Kasumi-1 (cell line): ENCODE measurements at places on chromosomes 4 and X.
A peak's percentile ranks its signal among the peaks of the same experiment; 100 is the strongest.

GRCh38 chr4:24002330-24002966 is 112.6 kb upstream of the PPARGC1A start:
- DNase-seq = no peak

DNA sequence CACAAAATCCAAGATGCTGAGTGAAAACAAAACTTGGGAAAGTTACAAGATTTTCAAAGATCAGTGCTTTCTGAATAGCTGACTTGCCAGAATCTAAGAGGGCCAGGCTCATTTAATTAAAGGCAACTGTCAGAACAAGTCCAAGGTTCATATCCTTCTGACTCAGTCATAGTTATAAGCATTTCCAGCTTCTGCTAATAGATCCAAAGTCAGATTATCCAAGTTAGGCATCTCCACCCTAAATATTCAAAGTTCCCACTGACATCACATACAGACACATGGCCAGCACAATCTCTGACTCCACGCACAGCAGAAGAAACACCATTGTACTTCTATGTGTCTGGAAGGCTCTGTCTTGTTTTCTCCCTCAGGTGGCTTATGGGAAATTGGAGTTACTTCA is 41.8 kb downstream of the GASK1B start:
- DNase-seq = no peak

DNA sequence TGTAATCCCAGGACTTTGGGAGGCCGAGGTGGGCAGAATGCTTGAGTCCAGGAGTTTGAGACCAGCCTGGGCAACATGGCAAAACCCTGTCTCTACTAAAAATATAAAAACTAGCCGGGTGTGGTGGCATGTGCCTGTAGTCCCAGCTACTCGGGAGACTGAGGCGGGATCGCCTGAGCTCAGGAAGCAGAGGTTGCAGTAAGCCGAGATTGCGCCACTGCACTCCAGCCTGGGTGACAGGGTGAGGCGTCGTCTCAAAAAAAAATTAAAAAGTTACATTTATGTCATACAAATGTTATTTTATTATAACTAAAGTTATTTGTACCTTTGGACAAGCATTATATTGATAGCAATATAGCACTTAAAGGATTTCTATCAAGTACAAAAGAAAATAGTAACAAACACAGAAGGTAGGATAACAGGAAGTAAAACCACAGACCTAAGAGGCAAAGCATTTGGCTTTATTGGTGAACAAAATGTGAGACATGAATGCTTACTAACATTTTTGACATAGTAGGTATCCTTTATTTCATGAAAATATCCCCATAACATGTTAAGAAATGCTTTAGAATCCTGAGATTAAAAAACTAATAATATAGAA is 51.5 kb downstream of the TMEM165 start:
- no peak for DNase-seq

- DNase-seq = no peak
Observed at GRCh38 chrX:153624196-153625091, 22.6 kb upstream of the DUSP9 start.

- no peak for DNase-seq
Observed at GRCh38 chr4:157358439-157358838, 137.9 kb downstream of the GRIA2 start.

DNA sequence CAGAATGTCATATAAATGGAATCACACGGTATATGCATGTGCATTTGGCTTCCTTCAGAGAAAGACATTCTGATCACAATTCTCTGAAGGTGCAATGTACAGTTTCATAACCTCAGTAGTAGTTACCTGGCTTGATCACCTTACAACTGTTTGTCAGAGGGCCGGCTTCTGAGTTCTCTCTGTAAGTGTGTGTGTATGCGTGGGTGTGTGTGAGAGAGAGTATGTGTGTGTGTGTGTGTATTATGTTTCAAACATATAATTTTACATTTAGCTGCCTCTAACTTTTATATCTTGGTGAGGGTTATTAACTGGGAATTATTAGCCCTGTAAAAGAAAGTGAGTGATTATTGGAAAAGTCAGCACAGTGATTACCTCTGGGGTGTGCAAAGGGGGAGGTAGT is 8.0 kb upstream of the LOC101059915 start:
- no peak for DNase-seq

DNA sequence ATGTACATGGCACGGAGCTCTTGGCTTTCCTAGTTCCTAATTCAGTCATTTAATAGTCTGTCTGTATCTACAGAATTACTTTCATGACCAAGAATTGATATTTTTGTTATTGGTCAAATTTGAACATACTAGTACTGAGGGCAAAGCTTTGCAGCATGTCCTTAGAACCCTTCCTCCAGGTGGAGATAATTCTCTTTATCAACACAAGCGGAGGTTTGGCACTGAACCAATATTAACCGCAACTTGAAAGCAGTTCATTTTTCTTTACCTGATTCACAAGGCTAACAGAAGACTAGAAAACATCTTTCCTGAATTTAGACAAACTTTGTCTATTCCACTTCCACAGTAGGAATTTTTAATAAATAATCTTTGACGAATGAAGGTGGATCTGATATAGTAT is 73.8 kb downstream of the TACR3 start:
- DNase-seq = no peak

DNA sequence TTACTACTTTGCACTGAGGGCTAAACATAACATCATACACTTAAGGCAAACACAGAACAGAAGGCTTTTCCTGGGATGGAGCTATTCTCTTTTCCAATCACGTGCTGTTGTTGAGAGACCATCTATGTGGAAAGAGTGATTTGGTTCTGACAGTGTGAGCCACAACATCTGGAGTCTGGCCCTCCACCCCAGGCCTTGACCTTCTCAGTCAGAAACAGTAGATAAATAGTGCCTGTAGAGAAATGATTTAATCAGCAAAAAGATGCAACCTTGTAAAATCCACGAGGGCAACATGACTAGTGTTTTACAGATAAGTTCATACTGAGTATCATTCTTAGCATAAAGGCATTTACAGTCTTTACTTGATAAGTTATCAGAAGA is 10.8 kb upstream of the SFRP2 start:
- no peak for DNase-seq

GRCh38 chr4:134490863-134491262 is 289.3 kb upstream of the PABPC4L start:
- no peak for DNase-seq

DNA sequence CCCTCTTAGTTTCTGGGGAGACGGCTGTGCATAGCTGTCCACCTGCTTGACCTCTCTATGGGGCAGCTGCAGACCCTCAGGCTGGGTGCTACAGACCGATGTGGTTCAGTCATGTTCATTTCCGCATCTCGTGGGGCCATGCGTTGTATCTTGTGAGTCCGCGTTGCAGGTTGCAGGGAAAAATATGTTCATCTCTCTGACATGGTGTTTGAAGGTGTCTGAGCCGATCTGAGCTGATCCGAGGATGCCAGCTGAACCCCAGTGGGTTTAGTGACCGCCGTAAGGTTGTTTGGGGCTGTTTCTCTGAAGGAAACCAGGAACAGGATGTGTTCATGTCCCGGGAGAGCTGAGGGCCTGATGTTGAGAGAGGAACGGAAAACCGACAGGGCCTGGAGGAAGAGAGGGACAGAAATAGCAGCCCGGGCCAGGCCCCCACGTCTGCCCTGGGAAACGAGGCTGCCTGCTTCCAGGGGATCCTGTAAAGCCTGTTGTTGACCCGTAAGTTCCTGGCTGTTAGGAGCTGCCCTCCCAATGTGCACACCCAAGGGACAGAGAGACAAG is 9.8 kb upstream of the P2RY8 start:
- DNase-seq = peak; percentile 76

DNA sequence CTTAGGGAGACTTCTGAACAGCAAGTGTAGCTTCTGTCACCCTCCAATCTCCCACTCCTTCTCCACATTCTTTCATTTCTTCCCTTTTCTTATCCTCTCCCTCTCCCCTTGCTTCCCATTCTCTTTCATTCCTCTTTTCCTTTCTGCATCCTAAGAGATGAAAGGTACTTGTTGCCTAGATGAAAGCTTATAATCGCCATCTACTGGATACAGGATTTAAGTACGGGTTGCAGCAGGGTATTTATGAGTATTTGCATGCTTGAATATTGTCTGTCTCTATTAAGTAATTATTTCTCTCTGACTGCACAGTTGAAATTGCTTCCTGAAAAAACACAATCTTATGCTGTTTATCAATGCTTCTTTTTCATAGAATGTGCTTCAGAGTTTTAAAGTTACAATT is 174.0 kb upstream of the TENT5D start:
- peak; percentile 14 for DNase-seq

DNA sequence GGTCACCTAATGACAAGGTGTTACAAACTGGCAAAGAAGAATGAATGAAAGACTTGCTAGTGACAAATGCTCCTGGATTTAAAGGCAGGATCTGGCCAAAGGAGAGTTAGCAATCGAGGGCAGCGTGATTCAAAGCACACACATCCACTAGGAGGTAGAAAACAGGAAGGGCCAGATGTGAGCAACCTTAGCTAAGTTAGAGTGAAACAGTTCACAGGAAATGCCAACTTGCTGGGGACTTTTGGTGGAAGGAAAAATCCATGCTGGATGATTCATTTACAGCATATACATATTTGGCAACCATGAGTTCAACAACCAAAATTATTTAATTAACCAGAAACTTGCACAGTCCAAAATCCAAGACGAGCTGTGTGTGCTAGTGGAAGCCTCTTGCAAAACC is 276.9 kb downstream of the PTTG2 start:
- no peak for DNase-seq

DNA sequence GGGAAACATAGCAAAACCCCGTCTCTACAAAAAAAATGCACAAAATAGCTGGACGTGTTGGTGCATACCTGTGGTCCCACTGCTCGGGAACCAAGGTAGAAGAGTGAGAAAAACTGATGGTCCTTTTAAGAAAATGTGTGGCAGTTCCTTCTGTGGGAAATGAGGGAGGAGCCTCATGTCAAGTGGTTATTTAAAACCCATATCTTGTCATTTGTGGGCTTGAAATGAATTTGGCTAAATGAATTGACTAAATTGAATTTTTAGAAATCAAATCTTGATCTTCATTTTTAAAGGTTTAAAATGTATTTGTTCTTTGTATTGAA is 16.2 kb upstream of the LAMP2 start:
- DNase-seq = no peak

DNA sequence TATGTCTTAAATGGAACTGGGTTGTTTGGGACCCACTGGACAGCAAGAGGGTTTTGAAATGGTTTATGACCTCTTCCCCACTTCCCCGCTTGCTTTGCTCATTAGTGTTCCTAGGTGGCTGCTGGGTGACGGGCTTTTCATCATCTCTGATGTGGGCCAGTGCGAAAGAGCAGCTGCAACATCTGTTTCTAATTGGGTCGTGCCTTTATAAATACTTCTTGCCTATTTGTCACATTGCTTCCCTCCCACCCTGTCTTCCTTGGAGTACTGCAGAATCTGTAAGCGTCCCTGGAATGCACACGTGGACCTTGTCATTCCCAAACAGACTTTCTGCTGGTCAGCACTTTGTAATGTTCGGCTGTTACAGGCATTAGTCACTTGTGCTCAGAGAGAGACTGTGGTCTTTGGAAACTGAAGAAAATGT is 35.2 kb downstream of the SEPTIN11 start:
- DNase-seq = no peak

- no peak for DNase-seq
Observed at GRCh38 chr4:7956270-7956808, 16.7 kb upstream of the AFAP1 start.

DNA sequence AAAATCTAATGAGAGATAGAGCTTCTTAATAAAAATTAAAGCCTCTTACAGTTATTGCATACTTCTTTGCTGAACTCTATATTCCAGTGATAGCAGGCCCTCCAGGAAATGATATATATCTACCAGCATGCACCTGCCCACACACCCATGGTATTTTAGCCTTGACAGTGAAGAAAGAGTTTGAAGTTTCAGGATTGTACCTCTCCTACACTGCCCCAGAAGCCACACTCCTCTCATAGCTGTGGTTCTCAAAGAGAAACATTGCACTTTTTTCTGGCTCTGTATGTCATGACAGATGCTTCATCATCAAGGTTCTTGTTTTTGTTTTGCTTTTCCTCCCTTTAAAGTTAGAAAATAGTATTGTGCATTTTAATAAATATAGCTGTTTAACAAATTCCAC is 34.0 kb downstream of the INPP4B start:
- DNase-seq = no peak

- DNase-seq = no peak
Observed at GRCh38 chr4:40685300-40685699, 55.6 kb upstream of the RBM47 start.

- DNase-seq = no peak
Observed at GRCh38 chr4:2526559-2526958, 9.9 kb upstream of the FAM193A start.

- DNase-seq = no peak
Observed at GRCh38 chr4:172868271-172868670, 300.3 kb upstream of the GALNT7 start.

DNA sequence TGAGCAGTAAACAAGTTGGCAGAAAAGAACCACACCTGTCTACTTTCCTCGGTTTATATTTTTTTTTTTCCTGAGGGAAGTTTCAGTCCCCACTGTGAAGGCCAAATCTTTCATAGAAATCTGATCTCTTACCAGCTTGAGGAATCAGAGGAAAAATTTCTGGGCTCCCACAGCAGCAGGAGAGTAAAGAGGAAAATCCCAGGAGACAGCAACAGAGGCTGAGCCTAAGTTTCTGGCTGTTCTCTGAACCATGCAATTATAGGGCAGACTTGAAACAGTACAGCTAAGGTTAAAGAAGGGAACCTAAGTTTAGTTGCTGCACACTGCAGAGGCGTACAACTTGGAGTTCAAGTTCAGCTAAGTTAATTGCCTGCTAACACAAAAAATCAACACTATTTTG is 1090.9 kb upstream of the INTU start:
- no peak for DNase-seq

GRCh38 chr4:184039963-184040383 is 134.9 kb downstream of the STOX2 start:
- DNase-seq = no peak

- no peak for DNase-seq
Observed at GRCh38 chr4:6118201-6118600, 82.1 kb downstream of the JAKMIP1 start.

- DNase-seq = no peak
Observed at GRCh38 chrX:70174754-70175153, 2.5 kb upstream of the DGAT2L6 start.

GRCh38 chr4:185165605-185166063 is 22.6 kb downstream of the SLC25A4 start:
- peak; percentile 14 for DNase-seq

DNA sequence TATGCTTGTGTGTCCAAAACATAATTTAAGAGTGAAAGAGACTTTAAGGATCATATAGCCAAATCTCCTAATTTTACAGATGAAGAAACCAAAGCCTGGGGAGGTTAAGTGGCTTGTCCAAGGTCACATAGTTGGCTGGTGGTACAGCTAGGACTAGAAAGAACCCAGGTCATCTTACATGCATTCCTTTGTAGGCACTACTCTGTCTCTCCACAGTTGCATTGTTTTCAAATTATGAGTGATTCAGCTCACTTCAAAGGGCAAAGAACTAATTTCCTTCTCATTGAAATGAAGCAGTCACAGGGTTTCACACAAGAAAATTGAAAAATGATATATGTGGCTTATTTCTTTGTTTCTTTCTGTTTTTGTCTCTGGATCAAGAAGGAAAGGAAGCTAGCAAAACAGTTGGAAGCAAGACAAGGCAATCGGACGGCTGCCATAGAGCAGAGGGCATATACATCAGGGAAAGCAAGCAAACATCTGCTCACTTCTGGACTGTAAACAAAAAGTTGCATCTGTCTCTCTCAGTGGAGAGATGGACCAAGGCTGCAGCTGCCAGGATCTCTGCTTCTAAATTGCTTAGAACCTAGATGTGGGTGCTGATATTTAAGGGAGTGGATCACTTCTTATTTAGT is 107.5 kb upstream of the AMOT start:
- no peak for DNase-seq
